ENCODE measurements at places on chromosomes 6 and 20. TPM values are rescaled to one million over a fixed set of nuclear protein-coding genes. Genes with fewer than 3 reads are reported as not detected.

- no peak for DNase-seq
These were observed 74.6 kb downstream of the RPP40 start for GRCh38 chr6:4929097-4929718.

- no peak for DNase-seq
These were observed 208.3 kb downstream of the SYNDIG1 start for GRCh38 chr20:24677626-24678315.

GNMT gene
- polyA plus RNA-seq = 0.17 TPM

ADTRP gene
- 0.20 TPM for polyA plus RNA-seq

FNDC1 gene
- polyA plus RNA-seq = not detected

ASF1A gene
- 14.4 TPM for polyA plus RNA-seq

RIMS1 gene
- polyA plus RNA-seq = not detected

All from CD14-positive monocyte (primary cell).